ENCODE measurements at places on chromosomes 5 and 9. TPM values are rescaled to one million over a fixed set of nuclear protein-coding genes. Genes with fewer than 3 reads are reported as not detected.

Gene TXNDC8
- total RNA-seq: not detected

Gene ANKRD18B
- total RNA-seq: 11.0 TPM

Gene PCDHA5
- 0.85 TPM for total RNA-seq

Gene ANP32B
- 149 TPM for total RNA-seq

Gene SGTB
- total RNA-seq: 13.5 TPM

Gene PRDM9
- total RNA-seq: not detected

Gene ARID3C
- 0.23 TPM for total RNA-seq

Gene ZNF474
- not detected for total RNA-seq

Gene ANGPTL2
- total RNA-seq: 4.5 TPM

Gene SCAMP1
- total RNA-seq: 39.2 TPM

Gene FAXDC2
- 5.5 TPM for total RNA-seq

Gene SLC34A3
- 0.13 TPM for total RNA-seq

Gene SLC36A3
- total RNA-seq: not detected

Gene IFNA21
- total RNA-seq: not detected

Gene C5orf63
- total RNA-seq: 3.4 TPM
